Motor neuron (in vitro differentiated cells): ENCODE measurements at places on chromosomes 7 and 10.

DNA sequence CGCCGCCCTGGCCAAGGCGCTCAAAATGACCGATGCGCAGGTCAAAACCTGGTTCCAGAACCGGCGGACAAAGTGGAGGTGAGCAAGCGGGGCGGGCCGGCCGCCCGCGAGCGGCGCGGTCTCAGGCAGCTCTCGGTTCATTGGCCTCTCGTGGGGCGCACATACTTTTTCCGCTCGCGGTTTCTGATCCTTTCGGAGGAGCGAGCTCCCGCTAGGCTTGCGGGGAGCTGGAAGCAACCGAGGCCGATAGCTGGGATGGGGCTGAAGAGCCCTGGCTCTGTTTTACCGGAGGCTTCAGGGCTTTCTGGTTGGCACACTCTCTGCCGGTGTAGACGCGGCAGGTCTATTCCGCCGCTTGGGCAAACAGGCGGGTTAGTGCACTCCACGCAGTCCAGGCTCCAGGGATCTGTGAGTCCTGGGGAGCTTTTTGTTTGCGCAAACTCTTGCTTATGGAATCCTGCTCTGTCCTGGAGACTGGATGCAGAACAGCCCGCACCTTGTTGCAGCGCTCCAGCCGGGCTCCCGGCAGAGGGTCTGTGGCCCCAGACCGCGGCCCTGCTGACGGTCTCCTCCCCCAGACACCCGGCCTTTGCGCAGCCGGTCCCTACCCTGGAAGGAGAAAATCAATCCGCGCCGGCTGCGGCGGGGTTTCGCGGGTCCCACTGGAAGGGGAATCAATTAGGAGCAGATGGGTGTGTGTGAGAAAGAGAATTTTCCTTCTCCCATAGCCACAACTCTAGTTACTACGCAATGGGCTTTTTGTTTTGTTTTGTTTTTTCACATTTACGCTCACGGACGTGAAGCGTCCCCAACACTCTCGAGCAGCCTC, 3.4 kb downstream of the TLX1 start:
- no peak for ATAC-seq

- ATAC-seq, result no peak
Measured at GRCh38 chr10:122618461-122619165, 58.1 kb downstream of the DMBT1 start.

- no peak for ATAC-seq
Measured at GRCh38 chr7:23700046-23700445, 10.0 kb upstream of the STK31 start.

- no peak for ATAC-seq
Measured at GRCh38 chr10:124998624-124999291, 56.8 kb downstream of the ZRANB1 start.

DNA sequence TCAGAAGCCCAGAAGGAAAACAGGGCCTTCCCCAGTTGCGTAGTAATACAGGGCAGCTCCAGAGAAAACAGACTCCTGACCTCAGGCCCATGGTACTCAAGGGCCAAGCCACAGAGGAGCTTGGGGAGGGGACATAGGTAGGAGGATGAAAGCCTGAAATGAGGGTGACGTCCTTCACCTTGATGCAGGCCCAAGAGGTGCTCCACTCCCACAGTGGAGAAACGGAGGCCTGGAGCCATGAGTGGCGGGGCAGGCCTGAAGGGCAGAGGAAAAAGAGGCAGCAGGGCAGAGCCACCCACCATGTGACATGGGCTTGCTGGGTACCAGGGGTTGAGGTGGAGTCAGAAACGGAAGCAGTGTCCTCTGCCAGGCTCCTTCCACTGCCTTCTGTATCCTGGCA, 83.0 kb downstream of the C10orf105 start:
- ATAC-seq, result no peak

GRCh38 chr10:53111529-53111928, 338.9 kb upstream of the MBL2 start:
- ATAC-seq, result peak; percentile 27
